ENCODE measurements at places on chromosomes 16 and 17. TPM values are rescaled to one million over a fixed set of nuclear protein-coding genes. Genes with fewer than 3 reads are reported as not detected.

Gene EPX
- polyA plus RNA-seq, result 0.81 TPM

Gene CEP112
- 17.5 TPM for polyA plus RNA-seq

Gene HCRT
- not detected for polyA plus RNA-seq

Gene ODAD4
- polyA plus RNA-seq, result 4.6 TPM

Gene CBFA2T3
- polyA plus RNA-seq, result 5.1 TPM

DNA sequence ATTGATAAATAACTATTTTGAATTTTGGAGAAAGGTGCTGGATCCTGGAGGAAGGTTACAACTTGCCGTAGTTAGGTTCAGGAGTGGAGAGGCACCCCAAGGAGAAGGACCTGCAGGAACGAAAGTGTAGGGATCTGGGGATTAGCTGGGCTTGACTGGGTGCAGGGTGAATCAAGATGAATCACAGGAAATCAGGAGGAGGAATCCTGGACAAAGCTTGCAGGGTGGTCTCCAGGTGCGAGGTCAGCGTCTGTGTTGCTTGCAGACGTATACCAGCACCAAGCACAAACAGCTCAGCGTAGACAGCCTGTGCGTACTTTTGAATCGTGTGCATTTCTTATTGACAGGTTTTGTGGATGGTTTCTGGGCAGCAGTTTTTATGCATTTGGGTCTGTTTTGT lies 144.3 kb downstream of the MSI2 start:
- no peaks in the 10 kb centered on the region for H3K4me1 ChIP-seq
- no peak for DNase-seq
- no peak overlapping the region for H3K27ac ChIP-seq

GRCh38 chr17:1592751-1593629 lies 30.4 kb upstream of the PITPNA start:
- no peak overlapping the region for H3K4me3 ChIP-seq
- no peak overlapping the region for H3K27ac ChIP-seq

DNA sequence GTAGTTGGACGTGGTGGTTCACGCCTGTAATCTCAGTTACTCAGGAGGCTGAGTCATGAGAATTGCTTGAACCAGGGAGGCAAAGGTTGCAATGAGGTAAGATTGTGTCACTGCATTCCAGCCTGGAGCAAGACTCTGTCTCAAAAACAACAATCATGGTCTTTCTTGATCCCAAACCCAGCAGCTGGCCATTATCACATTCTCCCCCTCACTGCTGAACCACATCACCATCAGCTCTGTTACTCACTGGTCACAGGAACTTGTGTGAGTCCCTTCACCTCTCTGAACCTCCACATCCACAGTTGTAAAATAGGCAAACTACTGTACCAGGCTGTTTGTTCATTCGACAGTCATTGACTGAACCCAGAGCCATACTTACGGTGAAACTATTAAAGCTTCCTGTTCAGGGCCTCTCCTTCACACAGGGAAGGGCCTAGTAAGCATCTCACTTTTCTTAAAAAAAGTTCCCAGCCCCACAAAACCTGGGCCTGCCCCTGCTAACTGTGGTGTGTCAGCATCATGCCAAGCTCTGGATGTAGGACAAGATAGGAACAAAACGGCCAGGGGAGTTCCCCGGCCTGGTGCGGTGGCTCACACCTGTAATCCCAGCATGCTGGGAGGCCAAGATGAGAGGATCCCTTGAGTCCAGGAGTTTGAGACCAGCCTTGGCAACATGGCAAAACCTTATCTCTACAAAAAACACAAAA lies 104.7 kb downstream of the COPRS start:
- H3K27me3 ChIP-seq, result no peaks in the 10 kb centered on the region
- H3K4me3 ChIP-seq, result no peak overlapping the region
- H3K36me3 ChIP-seq, result no peaks in the 10 kb centered on the region
- H3K4me1 ChIP-seq, result no peaks in the 10 kb centered on the region

DNA sequence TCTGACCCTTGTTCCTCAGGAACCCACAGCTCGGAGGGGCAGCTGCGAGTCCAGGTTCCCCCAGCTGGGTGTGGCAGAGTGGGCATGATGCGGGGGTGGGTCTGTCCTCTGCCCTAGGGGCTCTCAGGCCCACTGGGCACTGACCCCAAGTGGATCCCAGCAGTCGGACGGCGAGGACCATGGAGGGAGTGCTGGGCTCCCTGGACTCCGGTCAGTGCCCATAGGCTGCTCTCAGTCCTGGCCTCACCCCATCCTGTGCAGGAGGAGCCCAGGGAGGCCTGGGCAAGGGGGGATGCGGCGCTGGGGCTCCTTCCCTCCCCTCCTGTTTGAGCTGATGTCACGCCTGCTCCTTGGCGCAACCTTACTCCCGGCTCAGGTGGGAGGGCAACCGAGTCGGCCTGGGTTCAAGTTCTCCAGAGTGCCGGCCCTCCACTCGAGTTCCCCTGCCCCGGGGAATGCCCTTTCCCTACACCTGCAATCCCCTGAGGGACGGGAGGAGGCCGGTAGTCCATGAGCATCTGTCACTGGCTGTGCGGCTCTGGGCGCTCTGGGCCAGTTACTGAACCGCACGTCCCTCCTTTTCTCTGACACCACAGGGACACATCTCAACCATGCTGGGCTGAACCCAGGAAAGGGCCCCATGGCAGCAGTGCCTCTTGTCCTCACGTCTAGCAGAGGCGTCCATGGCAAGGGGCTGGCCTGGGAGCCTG lies 52.6 kb upstream of the ACSF3 start:
- DNase-seq, result no peak
- no peak overlapping the region for H3K27ac ChIP-seq
- H3K4me3 ChIP-seq, result no peak overlapping the region

GRCh38 chr16:70476272-70477020 lies 22.1 kb downstream of the FCSK start:
- H3K27ac ChIP-seq, result no peak overlapping the region
- DNase-seq, result no peak
- no peak overlapping the region for H3K4me3 ChIP-seq
- H3K4me1 ChIP-seq, result peaks cover 16% of the 10 kb centered on the region
- H3K36me3 ChIP-seq, result peaks cover 78% of the 10 kb centered on the region

DNA sequence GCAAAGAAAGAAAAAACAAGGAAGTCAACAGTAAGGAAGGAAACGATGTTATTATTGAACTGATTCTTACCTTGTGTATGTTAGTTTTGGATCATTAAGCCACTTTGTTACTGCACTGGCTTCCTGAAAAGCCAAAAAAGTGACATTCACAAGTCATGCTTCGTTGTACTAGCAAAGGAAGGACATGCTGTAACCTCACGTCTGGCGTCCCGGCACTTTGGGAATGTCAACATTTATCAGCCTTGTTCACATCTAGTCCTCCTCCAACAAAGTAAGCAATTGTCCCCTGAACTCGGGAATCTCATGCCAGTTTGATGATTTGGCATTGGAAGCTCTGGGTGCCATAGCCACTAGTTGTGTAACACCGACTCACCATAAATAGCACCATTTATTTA lies 731 bp upstream of the MKS1 start:
- no peaks in the 10 kb centered on the region for H3K27me3 ChIP-seq
- DNase-seq, result no peak
- H3K4me1 ChIP-seq, result no peaks in the 10 kb centered on the region
- no peaks in the 10 kb centered on the region for H3K36me3 ChIP-seq

- H3K4me1 ChIP-seq, result no peaks in the 10 kb centered on the region
- H3K27ac ChIP-seq, result no peak overlapping the region
- no peak for DNase-seq
- H3K4me3 ChIP-seq, result no peak overlapping the region
- H3K36me3 ChIP-seq, result peaks cover 55% of the 10 kb centered on the region
These were observed 88.0 kb downstream of the CACNG1 start for GRCh38 chr17:67132366-67132765.

DNA sequence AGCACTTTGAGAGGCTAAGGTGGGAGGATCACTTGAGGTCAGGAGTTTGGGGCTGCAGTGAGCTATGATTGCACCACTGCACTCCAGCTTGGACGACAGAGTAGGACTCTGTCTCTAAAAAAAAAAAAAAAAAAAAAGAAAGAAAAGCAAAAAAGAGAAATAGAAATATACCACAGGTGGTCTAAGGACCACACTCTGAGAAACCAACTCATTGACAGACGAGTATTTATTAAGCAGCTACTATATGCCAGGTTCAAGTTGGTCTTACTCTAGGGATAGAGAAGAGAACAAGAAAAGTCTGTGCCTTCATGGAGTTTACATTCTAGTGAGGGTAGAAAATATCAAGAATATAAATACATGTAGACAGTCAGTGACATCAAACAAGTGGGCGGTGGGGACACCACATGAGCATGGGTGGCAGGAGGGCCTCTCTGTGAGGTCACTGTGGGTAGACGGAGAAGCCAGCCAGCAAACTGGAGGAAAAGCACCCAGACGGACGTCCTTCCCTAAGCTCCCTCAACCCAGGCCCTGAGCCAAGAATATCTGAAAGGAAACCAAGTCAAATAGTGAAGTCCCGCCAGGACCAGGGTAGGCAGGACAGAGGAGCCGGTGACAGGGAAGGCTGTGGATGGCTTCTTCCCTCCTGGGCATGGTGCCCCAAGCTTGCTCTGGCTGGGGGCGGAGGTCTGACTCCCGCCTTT lies 4.7 kb downstream of the CDIPT start:
- H3K4me3 ChIP-seq, result no peak overlapping the region
- DNase-seq, result no peak
- H3K27ac ChIP-seq, result no peak overlapping the region
- peaks cover 30% of the 10 kb centered on the region for H3K36me3 ChIP-seq

DNA sequence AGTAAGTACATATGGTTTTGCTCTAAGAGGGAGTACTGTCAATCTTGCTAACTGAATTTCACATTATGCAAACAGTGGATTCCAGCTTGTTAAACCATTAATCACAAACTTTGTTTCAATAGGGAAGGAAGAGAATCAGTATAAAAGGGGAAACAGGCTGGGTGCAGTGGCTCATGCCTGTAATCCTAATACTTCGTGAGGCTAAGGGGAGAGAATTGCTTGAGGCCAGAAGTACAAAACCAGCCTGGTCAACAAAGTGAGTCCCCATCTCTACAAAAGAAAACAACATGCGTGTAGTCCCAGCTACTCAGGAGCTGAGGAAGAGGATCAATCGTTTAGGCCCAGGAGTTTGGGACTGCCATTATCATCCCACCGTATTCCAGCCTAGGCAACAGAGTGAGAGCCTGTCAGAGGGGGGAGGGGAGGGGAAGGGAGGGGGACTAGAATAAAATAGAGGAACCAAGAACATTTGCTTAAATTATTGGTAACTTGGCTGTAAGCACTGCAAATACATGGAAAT lies 65.7 kb downstream of the FBXL20 start:
- H3K27ac ChIP-seq, result peak overlapping the region; percentile 26
- H3K27me3 ChIP-seq, result no peaks in the 10 kb centered on the region
- H3K36me3 ChIP-seq, result no peaks in the 10 kb centered on the region
- peak; percentile 4 for DNase-seq

- DNase-seq, result no peak
- no peaks in the 10 kb centered on the region for H3K36me3 ChIP-seq
- H3K4me3 ChIP-seq, result no peak overlapping the region
- no peak overlapping the region for H3K27ac ChIP-seq
These were observed 45.9 kb upstream of the MED13 start for GRCh38 chr17:62110923-62111484.

DNA sequence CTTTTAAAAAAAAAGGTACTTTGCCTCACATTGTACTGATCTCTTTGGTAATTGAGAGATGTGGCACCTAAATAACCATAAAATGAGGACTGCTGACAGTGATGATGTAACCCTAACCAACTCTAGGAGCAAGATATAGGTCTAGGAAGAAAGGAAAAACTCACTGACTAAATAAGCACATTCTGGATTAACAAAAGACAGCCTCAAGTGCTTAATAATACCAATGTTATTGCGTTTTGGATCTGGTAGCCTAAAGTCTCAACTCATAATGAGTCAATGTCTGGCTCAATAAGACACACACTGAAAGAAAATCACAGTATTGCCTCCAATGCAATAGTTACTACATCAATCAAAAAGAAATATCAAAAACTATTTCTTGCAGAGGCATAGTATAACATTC lies 3.0 kb downstream of the ERN1 start:
- H3K27ac ChIP-seq, result no peak overlapping the region
- H3K4me1 ChIP-seq, result peaks cover 8% of the 10 kb centered on the region
- no peaks in the 10 kb centered on the region for H3K27me3 ChIP-seq

DNA sequence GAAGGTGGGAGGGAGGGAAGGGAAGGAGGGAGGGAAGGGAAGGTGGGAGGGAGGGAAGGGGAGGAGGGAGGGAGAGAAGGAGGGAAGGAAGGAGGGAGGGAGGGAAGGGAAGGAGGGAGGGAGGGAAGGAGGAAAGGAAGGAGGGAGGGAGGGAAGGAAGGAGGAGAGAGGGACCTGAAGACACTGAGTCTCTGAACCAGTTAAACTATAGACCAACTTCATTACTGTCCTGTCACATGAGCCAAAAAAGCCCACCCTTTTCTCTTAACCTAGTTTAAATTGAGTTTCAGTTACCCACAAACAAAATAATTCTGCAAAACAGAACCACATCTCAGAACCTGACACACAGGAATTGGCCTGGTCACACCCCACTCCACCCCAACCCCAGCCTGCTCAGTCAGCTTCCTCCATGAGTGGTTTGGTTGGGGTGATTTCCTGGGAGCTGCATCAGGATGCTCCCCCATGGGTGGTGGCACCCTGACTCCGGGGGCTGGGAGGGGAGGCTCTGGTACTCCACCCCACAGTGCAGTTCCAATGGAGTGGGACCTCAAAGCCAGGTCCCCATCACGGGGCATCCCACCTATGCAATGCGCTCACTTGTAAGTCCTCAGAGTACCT lies 4.7 kb upstream of the PRR29 start:
- H3K27me3 ChIP-seq, result peaks cover 28% of the 10 kb centered on the region
- H3K4me3 ChIP-seq, result no peak overlapping the region
- no peak for DNase-seq
- H3K27ac ChIP-seq, result no peak overlapping the region
- H3K36me3 ChIP-seq, result no peaks in the 10 kb centered on the region

- H3K27me3 ChIP-seq, result no peaks in the 10 kb centered on the region
- H3K36me3 ChIP-seq, result peaks cover 16% of the 10 kb centered on the region
- H3K4me3 ChIP-seq, result no peak overlapping the region
- H3K27ac ChIP-seq, result peak overlapping the region; percentile 40
- DNase-seq, result peak; percentile 81
- H3K4me1 ChIP-seq, result peaks cover 21% of the 10 kb centered on the region
These were observed 153.4 kb upstream of the PLCG2 start for GRCh38 chr16:81625544-81626153.

- H3K36me3 ChIP-seq, result peaks cover 23% of the 10 kb centered on the region
- peak; percentile 96 for DNase-seq
- no peak overlapping the region for H3K27ac ChIP-seq
These were observed 40.7 kb downstream of the ZDHHC7 start for GRCh38 chr16:84970447-84971127.

GRCh38 chr16:15708096-15708495 lies 58.1 kb downstream of the NDE1 start:
- H3K27me3 ChIP-seq, result no peaks in the 10 kb centered on the region
- H3K36me3 ChIP-seq, result no peaks in the 10 kb centered on the region
- H3K27ac ChIP-seq, result no peak overlapping the region
- DNase-seq, result no peak
- H3K4me3 ChIP-seq, result no peak overlapping the region

DNA sequence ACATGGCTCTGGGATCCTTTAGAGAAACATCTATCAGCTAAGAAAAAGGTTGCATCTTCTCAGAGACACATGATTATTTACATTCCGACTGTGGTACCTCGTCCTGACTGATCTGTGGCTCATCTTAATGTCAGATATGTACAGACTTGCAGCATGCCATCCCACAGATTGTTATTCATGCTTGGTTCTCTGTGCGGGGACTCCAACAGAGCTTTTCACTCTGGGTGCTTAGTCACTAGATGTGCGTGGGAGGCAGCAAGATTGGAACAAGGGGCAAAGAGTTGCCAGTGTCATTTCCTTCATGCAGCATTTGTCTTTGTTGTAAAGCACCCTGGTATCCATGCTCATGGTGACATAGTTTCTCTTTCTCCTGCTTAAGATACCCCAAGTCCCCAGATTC lies 179.1 kb upstream of the CACNG5 start:
- no peak for DNase-seq
- no peaks in the 10 kb centered on the region for H3K27me3 ChIP-seq
- H3K27ac ChIP-seq, result no peak overlapping the region
